ENCODE measurements at places on chromosomes 6 and 20.

GRCh38 chr6:15626160-15626559, 36.7 kb downstream of the DTNBP1 start:
- DNase-seq, result no peak

GRCh38 chr6:85010865-85011264, 246.5 kb upstream of the TBX18 start:
- no peak for DNase-seq

DNA sequence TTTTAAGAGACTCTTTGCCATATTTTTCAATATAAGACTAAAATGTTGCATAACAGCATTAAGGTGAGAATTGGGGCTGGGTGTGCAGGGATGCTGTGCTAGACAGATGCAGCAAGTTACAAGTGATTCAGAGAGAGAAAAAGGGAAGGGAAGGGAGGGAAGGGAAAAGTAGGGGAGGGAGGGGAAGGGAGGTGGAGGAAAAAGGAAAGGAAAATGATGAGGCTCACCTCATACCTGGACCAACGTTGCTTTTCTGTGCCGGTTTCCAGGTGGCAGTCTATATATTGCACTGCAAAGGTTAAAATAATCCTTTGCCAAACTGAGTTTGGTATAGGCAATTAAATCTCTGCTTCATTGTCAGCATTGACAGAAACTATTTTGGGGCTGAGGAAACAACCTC, 155.4 kb upstream of the LAMA2 start:
- no peak for DNase-seq

DNA sequence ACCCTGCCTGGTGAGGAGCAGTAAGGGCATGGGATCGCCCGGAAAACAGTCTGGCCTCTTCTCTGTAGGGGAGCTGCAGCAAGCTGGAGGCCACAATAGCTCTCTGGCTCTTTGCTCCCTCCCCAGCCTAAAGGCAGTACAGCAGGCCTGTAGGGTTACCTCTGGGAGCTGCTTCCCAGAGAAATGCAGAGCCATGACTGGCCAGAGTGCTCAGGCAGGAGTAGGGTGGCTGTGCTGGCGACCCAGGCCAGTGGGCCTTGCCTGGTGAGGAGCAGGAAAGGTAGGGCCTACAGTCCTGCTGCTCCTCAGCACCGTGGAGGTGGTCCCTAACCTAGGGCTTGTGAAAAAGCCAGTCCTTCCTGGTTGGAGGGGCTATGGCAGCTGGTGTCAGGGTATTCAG, 129.9 kb upstream of the CHD6 start:
- no peak for DNase-seq

- peak; percentile 77 for DNase-seq
Measured at GRCh38 chr6:141483598-141484061, 649.1 kb upstream of the GJE1 start.

GRCh38 chr6:11923621-11924020, 88.5 kb upstream of the HIVEP1 start:
- no peak for DNase-seq

- no peak for DNase-seq
Measured at GRCh38 chr20:61537239-61538182, 285.4 kb downstream of the CDH4 start.

- no peak for DNase-seq
Measured at GRCh38 chr20:6959900-6960312, 192.4 kb downstream of the BMP2 start.

GRCh38 chr6:151388236-151388635, 3.1 kb downstream of the ZBTB2 start:
- DNase-seq, result no peak

- no peak for DNase-seq
Measured at GRCh38 chr20:57940868-57941522, 231.2 kb upstream of the PMEPA1 start.

DNA sequence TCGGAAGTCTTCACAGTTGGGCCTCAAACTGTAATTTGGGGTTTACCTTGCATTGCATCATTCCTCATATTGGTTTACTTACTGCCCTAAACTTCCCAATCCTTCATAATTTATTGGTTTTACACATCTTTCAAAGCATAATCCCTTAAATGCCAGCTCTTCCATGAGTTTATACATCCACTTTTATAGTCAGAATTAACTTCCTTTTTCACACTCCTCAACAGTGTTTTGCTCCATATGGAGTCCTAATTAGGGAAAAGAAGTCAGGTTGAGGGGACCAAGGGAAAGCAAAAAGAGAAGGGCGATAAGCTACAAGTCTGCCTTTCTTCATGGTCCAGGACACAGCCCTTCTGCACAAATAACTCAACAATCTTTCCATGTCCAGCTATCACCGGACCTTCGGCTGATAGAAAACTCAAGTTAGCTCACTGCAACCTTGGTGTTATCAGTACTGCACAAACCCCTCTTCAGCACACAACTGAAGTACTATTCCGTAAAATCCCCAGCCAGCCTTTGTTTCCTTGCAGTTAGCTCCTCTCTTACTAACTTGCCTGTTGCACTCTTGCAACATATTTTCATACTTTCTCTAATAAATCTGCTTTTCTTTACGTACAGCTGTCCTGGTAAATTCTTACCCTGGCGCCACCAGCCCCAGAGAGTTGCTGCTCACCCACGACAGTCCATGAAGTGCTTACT, 2.0 kb downstream of the EEF1E1 start:
- no peak for DNase-seq

GRCh38 chr6:82144007-82144851, 103.3 kb downstream of the IBTK start:
- no peak for DNase-seq

DNA sequence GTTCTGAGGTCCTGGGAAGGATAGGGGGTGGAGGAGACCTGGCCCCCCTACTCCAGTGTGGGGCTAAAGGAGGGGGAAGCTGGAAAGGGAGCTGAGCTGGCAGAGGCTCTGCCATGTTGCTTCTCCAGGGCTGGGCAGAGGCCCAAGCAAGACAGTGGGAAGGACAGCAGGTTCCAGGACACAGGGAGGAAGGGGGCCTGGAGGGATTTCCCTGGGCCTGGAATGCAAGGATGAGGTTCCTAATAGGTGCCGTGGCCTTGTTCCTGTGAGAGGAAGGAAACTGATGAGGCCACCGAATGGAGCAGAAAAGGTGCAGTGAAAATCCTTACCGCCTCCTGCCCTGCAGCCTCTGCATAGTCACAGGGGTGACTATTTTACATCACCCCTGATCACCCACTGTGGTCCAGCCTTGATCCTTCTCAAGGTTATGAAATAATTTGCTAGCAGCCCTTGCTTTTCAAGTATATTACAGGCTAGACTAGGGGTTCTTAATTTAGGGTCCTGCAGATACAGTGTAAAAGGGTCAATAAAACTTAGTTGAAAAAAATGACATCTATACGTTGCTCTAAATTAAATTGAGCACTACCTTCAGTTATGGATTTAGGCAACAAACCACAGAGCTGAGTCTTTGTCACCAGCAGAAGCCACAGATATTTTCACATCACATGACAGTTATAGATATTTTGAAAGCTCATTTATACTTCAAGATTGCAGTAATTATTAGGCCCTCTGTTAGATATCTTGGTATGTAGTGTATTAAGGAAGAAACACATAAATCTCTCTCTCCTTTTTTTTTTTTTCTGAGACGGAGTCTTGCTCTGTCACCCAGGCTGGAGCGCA, 45.7 kb upstream of the RNF24 start:
- no peak for DNase-seq

DNA sequence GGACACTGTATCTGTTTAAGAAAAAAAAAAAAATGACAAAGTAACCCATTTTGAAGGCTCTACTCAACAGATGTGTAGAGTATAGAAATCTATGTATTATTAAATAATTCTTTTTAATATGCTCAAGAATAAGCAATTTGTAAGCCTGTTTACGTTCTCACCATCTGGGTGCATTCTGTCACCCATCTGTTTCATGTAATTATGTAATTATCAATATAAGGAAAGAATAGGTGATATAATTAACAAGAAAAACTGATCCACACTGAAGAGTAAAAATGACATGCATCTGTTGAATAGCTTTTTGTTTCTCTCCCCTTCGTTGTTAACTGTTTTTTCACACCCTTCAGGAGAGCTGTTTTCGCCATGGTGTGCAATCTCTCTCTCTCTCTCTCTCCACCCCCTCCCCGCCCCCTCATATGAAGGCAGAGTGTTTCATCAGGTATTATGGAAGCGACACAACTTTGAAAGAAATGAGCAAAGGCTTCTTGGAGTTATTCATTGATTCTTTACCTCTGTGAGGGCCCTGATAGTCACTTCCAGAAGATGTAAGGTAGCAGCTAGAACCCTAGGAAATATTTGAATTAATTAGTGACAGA, 154.3 kb upstream of the INSM1 start:
- no peak for DNase-seq

GRCh38 chr6:102812242-102812641, 1418.7 kb downstream of the GRIK2 start:
- DNase-seq, result no peak

DNA sequence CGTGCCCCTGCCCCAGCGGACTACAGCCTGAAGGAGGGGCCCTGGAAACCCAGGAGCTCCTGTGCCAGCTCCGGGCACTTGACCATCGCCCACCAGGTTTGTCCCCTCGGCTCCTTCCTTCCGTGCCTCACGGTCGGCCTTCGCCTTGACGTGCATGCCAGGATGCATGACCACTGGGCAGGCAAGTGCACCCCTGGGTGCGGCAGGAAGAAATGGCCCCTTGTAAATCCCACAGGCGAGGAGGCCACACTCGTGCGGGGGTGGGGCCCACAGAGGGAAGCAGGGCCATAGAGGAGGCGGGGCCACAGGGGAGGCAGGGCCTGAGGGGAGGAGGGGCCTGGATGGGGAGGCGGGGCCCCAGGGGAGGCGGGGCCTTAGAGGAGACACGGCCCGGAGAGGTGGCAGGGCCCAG, 81.7 kb downstream of the YTHDF1 start:
- no peak for DNase-seq

GRCh38 chr20:43919686-43920403, 5.2 kb downstream of the TOX2 start:
- no peak for DNase-seq

- DNase-seq, result no peak
Measured at GRCh38 chr6:169144356-169144755, 109.3 kb downstream of the THBS2 start.

DNA sequence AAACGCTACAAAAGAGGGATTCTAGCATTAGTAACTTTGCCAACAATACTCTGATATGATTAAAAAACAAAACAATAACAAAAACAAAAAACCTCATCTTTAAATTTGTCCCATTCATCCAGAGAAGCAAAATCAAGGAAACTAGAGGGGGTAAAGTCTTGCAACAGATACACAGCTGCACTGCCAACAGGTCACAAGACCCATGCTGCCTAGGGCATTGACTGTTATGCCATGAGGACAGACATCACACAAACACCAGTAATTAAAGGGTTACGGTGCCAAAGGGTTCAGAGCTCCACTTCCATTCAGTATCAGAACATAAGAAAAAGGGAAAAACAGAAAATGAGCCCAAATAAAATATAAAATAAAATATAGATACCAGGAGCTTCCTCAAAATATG, 1.6 kb downstream of the TBC1D20 start:
- DNase-seq, result no peak

DNA sequence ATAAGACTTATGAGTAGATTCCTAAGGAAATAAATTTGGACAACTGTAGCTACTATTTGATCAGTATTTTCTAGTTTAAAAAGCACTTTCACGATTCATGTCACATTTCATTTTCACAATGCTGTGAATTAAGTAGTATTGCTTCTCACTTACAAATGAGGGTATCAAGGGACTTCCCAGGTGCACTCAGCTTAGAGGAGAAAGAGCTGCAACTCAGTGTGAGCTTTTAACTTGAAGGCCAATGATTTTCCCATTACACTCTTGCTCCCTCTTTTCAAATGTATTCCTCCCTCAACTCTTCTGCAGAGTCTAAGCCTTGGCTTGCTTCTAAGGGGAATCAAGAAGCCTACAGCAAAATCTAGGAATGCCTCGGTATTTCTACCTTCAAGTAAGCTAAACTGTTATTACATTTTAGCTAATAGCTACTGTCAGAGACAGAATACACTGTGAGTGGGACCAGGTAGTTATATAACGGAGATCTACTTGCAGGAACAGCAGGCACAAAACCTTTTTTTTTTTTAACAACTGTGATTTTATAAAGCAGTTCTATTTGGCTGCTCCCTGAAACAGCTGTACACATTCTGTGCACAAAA, 339.0 kb downstream of the SYNE1 start:
- no peak for DNase-seq

- DNase-seq, result no peak
Measured at GRCh38 chr6:144160431-144161005, 10.2 kb downstream of the STX11 start.

DNA sequence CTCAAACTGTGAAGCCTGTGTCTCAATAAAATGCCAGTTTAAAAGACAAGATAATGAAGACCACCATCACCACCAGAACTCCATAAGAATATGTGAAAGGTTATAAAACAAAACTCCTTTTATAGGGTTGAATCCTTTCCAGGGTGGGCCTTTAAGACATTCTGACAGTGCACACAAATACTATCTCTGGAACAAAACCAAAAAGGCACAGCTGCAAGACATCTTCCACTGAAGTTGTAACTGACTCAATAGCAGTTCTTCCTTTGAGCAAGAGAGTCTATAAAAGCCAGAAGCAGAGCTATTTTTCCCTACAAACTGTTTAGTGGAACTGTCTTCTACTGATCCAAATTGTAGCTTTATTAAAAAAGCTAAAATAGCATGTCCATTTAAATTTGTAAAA, 81.6 kb downstream of the EPB41L2 start:
- no peak for DNase-seq

GRCh38 chr6:66628917-66629316, 921.9 kb upstream of the EYS start:
- no peak for DNase-seq

DNA sequence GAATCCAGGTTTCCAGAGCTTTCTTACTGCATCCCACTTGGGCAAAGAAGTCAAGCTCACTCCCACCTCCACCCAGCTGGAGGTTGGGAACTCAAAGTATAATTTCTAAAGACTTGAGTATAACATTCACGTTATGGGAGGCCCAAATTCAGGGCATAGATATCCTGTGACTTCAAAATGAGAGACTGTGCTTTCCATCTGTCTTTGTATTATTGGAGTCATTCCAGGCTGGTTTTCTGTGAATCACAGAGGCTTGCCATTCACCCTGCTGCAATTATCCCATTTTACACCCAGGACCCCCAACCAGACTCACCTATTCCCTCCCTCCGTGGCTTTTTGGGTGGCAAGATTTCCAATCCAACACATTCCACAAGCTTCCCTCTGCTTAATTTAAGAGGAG, 19.3 kb upstream of the SRC start:
- no peak for DNase-seq

DNA sequence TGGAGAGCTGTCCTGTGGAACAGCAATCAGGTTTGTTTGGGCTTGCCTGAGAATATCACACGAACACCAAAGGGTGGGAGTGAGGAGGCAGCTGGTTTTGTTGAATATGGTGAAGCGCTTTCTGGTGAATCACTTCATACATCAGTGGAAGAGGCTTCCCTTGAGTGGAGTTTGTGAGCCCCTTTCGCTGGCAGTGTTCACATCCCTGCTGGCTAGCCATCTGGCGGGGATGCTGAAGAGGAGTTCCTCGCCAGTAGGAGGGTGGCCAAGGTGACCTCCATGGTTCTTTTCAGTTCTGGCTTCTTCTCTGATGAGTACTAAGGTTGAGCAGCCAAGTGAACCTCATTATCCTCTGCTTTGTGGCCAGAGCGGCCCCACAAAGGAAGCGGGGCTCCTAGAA, 37.7 kb upstream of the RNF8 start:
- DNase-seq, result no peak

Data from stimulated activated naive CD4-positive, alpha-beta T cell (primary cell).